ENCODE measurements at places on chromosomes 12 and 14.

DNA sequence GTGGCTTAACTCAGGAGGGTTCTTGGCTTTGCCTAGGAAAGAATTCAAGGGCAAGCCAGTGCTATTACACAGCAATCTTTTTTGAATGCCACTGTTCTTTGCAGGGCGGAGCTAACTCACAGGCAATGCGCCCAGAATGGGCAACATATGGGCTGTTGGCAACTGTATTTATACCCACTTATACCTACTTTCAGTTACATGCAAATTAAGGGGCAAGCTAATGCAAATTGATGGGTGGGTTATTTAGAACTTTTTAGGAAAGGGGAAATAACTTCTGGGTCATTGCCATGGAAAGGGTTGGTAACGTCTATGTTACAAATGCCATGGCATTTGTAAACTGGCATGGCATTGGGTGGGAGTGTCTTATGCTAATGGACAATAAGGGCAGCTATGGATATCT, 85.4 kb downstream of the C12orf50 start:
- DNase-seq = no peak

GRCh38 chr12:111404362-111405148, 1.2 kb upstream of the SH2B3 start:
- peak; percentile 62 for DNase-seq

- DNase-seq = no peak
Measured at GRCh38 chr12:124375789-124376175, 80.9 kb downstream of the RFLNA start.

GRCh38 chr14:78767436-78767835, 597.3 kb downstream of the NRXN3 start:
- DNase-seq = no peak

DNA sequence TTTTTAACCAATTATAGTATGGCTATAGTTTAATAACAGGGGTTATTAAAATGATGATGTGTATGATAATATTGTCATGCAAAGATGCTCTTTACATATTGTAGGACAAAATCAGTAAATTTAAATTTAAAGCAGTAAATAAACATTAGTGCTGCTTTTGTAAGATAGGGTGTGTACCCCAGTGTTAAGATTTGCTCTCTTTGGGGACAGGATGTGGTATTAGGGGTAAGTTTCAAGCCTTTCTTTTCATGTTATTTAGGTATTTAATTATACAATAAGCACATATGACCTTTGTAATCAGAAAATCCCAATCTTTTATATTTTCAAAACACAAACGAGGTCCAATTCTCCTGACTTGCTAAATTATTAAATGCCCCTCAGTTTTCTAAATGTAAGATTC, 39.7 kb upstream of the RPH3A start:
- DNase-seq = no peak

DNA sequence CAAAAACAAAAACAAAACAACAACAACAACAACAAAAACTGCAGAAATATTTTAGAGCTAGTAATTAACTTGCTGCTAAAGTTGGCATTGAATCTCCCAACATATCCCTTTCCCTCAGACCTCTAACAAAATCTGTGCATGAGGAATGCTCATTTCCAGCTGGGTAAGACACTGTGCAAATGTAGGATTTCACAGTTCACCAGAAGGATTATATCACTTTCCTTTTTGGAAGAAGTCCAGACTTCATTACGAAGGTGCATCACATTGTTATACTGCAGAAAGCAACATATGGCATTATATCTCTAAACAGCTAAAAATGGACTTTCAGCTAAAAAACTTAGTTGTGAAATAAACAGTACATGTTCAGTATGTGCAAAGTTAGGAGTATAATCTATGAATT, 341.8 kb downstream of the FSCB start:
- DNase-seq = no peak

- no peak for DNase-seq
Measured at GRCh38 chr12:82089369-82090121, 268.6 kb downstream of the CCDC59 start.

DNA sequence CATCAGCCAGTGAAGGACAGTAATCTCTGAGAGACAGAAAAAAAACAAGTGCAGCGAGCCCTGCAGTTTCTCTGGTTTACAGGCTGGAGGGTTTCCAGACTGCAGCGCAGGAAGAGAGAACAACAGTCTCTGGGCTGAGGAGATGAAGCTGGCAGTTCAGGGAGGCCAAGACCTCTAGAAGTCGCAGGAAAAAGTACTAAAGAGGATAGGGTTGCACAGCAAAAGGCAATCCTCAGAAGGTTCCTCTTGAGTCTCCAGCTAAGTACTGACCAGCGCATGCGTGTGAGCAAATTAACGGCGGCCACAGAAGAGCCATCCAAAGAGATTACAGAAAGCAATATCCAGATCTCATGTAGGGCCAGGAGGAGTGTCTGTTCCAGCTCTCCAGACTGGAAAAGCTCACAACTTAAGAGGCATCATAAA, 12.2 kb upstream of the CCDC60 start:
- no peak for DNase-seq

- DNase-seq = no peak
Measured at GRCh38 chr14:90442388-90442787, 45.6 kb downstream of the CALM1 start.

DNA sequence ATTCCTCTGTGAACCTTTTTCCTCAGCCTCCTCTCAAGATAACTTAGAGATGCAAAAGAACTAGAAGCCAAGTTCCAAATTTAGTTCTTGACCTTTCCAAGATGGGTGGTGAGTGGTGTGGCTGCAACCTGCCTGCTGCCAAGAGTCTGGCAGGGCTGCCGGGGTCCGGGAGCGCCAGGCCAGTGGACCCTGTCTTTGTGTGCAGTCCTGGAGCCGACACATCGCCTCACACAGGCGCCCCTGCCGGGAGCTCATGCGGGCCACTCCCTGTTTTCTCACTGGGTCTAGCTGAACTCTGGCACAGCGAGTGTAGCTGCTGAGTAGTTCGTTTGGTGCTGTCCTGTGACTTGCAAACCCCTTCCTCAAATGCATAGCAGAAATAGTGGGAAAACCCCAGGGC, 84.9 kb downstream of the CACNA1C start:
- DNase-seq = no peak

DNA sequence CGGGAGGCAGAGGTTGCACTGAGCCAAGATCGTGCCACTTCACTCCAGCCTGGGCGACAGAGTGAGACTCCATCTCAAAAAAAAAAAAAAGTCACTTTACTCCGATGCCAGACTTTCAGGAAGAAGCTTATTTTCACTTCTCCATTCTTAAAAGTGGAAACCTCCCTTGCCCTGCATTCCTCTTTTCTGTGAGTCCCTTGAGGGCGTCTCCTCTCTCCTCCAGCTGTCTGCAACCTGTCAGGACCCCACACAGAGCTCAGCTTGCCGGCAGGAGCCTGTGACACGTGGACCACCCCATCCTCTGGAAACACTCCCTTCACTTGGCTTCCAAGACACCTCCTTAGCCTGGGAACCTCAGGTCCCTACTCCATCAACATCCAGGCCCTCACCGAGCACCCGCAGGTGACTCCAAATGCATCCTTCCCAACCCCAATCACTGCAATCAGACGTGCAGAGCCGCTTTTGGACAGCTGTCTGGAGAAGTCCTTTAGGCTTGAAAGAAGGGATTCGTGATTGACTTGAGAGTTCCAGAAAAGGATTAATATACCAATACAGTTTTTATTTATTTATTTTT, 34.3 kb downstream of the SLC15A4 start:
- no peak for DNase-seq

- DNase-seq = no peak
Measured at GRCh38 chr14:58639842-58640484, 2.2 kb downstream of the DACT1 start.

GRCh38 chr12:119565404-119565803, 28.2 kb upstream of the TMEM233 start:
- no peak for DNase-seq

GRCh38 chr12:105100207-105100985, 7.1 kb upstream of the WASHC4 start:
- DNase-seq = no peak

DNA sequence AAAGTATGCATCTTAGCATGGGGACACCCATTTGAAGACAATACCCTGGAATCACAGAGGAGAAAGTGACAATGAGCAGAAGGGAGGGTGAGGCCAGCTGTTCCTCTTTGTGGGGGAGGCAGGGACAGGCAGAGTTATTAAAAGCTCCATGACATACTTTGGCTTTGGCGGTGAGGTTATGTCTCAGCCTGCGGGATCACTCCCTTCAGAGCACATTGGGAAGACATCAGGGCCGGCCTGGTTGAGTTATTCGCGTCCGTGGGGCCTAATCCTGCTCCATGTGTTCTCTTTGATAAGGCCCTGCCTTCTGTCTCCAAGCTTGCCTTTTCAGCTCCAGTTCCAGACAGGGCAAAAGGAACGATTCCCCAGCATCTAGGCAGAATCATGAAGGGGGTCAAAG, 98.8 kb upstream of the NTF3 start:
- no peak for DNase-seq

DNA sequence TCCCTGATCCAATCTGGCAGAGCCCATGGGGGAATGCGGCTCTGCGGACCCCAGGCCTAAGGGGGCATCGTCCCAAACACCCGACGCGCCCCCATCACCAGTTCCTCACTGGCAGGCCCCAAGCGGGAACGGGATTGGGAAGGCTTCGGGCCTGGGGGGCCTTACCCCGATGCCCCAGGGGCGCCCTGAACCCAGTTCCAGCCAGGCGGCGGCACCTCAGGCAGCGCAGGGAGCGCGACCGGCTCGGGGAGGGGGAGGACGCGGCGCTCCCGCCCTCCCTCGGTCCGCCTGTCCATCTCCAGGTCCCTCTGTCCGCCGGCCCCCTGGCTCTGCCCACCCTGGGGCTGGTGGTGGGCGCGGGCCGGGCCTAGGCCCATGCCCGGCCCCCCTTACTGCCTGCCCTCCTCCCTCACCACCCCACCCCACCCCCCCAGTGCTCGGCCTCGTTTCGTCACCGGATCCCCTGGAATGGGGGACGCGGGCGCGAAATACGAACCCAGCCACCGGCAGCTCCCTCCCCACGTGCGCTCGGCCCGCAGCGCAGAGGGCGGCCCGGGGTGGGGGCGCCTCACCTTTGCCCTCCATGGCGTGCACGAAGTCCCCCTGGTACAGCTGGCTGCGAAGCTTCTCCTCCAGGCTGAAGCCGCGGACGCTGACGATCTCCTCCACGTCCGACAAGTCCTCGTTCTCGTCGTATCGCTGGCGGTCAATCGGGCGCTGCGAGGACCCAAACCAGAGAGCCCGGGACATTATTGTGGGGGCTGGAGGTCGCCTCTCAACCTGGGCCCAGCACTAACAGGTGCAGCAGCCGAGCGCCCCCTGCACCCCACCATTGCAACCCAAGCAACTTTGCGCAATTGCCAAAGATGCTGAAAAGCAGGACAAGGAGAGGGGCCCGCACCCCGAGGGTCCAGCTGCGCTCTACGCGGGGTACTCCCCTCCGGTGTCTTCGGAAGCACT, 2.3 kb downstream of the KDM2B start:
- DNase-seq = no peak

DNA sequence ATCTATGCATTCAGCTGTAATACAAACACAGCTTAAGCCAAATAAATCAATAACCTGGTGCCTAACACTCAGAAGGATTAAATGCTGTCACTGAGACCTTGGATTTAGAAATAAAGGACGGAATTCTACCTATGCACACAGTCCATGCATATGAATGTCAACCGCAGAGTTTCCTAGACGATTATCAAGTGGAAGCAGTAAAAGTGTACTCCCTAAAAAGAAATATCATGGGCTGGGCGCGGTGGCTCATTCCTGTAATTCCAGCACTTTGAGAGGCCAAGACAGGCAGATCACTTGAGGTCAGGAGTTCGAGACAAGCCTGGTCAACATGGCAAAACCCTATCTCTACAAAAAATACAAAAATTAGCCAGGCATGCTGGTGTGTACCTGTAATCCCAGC, 188.2 kb upstream of the DYRK2 start:
- DNase-seq = no peak

- DNase-seq = no peak
Measured at GRCh38 chr14:59925797-59926196, 5.9 kb downstream of the LRRC9 start.

DNA sequence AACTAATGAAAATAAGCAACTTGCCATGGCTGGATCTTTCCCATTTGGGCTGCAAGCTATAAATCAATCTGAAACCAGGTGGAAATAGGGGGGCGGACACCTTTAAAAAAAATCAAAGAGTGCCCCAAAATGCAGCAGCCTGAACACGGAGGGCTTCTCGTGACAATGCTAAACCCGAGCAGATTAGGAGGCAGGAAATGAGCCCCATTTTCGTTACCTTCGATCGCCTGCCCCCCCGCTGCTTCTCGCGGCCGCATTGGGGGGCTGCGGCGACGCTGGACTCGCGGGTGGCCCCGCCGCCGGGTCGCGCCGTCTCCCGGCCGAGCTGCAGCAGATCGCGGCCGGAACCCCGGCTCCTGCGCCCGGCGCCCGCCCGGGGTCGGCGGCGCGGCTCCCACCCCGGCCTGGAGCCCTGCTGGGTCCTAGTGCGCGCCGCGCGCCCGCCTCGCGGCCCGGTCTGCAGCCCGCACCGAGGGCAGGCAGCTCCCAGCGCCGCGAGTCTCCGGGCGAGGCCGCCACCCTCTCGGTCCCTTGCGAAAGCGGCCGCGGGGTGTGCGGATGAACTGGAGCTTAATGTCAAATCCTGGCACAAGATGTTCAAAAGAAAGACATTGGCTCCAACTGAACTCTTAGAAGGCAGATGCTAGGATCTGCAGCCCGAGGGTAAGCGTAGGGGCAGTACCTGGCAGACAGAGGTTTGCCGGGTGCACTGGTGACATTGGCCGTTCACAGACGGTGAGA, 201.9 kb upstream of the FOXN3 start:
- DNase-seq = peak; percentile 51

DNA sequence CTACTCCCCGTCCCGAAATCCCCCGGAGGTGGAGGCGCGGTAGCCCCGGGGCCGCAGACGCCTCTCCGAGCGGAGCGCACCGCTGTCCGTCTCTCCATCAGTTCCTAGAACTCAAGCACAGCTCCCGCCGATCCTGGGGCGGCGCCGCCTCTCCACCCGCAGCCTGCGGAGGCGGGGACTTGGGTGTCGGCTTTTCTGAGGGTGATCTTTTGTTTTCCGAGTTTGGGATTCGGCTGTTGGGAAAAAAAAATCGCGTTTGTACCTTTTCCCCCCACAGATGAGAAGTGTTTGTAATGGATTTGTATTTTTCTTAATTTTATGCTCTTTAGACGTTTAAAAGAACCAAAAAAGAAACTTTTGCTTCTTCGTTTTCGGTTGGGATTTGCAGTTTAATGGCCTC, 26.6 kb downstream of the LRCOL1 start:
- no peak for DNase-seq

DNA sequence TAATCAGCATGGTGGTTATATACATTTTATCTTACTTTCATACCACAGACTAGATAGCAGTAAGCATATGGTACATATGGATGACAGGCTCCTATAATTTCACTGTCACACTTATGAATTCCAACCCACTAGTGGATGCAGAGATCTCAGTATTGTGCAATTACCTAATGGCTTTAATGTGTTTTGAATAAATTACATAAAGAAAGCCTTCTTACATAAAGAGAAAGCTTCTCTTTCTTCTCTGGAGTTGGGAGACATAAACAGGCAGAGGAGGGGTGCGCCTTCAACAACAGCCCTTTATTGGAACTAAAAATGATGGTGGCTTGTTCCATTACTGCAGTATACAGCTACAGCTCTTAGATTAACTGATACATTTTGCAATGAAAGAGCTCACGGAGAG, 52.6 kb downstream of the SAV1 start:
- DNase-seq = no peak

GRCh38 chr12:133233006-133233405, 2.7 kb downstream of the ANHX start:
- no peak for DNase-seq

- no peak for DNase-seq
Measured at GRCh38 chr12:132554845-132555630, 55.3 kb downstream of the LRCOL1 start.

- no peak for DNase-seq
Measured at GRCh38 chr12:25317553-25317952, 66.8 kb upstream of the KRAS start.

Measured in activated CD4-positive, alpha-beta T cell treated with anti-CD3 and anti-CD28 coated beads for 1 hour (primary cell).